Left ventricle myocardium superior (tissue), 1 donor: ENCODE measurements at places on chromosomes 11 and 22. TPM values are rescaled to one million over a fixed set of nuclear protein-coding genes. Genes with fewer than 3 reads are reported as not detected.

UBQLNL gene
- total RNA-seq = 0.17 TPM

DNA sequence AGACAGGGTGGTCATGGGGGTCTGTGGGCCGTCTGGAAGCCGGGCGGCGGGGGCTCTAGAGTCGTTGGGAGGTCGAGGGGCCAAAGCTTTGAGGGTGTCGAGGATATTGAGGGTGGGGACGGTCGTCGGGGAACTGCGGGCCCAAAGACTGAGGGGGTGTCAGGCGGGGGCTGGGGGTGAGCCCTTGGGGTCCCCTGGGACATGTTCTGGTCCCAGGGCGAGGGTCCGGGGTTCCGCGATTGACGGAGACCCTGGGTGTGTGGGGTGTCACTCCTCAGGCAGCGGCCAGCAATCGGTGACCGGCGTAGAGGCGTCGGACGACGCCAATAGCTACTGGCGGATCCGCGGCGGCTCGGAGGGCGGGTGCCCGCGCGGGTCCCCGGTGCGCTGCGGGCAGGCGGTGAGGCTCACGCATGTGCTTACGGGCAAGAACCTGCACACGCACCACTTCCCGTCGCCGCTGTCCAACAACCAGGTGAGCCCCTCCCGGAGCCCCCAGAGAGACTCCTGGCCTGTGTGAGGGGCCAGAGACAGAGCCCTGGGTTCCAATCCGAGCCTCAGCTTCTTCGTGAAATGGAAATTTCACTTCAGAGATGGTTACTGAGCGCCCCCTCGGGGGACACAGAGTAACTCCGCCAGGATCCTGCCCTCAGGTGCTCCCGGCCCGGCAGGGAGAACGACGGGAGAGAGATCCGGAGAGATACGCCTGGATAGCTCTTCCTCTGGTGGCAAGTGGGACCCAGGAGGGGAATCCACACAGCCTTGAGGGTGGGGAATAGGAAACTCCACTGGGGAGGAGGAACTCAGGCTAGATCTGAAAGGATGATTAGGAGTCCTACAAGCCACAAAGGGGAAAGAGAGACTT is 714 bp downstream of the SDF2L1 start:
- DNase-seq = no peak

DNA sequence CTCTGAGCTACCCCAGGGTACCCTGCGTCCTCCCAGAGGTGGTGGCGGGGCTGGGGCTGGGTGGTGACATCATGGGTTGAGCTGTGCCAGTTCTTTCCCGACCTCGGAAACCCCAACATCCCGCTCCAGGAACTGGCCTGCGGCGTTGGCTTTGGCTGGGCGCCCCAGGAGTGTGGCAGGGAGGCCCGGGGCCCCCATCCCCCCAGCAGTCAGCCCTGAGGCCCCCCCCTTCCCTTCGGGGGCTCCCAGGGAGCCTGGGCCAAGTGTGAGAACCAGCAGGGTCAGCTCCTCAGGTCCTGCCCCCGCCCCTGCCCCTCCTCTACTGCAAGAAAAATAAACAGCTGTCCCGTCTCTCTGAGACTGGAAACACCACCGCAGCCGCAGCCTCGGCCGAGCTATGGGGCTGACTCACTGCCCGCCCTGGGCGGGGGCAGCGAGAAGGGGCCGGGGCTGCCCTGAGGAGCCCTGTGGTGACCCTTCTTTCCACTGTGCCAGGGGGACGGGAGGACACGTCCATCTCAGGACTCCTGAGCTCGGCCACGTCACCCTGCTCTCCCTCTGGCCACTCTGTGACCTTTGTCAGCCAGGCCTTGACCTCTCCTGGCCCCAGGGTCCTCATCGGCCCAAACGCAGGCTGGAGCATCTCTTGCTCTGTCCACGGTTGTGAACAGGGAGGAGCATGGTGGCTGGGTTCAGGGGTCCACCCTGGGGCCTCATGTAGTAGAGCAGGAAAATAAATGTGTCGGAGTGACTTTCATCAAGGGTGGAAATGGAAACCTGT is 73.4 kb downstream of the WNT7B start:
- no peak for DNase-seq

DNA sequence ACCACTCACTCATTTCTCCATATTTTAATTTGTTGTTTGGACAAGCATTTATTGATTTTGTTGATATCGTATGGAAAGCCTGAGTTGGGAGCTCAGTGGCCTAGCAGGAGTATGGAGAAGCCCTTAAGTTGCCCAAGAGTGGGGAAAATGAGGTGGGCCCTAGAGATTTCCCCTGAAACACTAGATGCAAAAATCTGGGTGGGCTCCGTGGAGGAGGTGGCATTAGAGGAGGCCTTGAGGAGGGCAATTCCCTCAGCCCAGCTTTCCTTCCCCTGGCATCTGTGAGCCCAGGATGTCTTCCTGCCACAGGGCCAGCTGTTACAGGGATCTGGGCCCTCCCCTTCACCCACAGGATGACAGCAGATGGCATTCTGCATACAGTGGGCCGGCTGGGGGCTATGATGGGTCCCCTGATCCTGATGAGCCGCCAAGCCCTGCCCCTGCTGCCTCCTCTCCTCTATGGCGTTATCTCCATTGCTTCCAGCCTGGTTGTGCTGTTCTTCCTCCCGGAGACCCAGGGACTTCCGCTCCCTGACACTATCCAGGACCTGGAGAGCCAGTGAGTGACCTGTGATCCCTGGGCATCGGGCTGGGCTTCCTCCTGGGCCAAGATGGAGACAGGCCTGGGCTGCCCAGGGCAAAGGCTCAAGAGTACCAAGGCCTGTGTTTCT is 21.6 kb upstream of the SLC22A12 start:
- peak; percentile 15 for DNase-seq

- no peak for DNase-seq
These were observed 9.3 kb upstream of the MS4A15 start for GRCh38 chr11:60747359-60747873.

DNA sequence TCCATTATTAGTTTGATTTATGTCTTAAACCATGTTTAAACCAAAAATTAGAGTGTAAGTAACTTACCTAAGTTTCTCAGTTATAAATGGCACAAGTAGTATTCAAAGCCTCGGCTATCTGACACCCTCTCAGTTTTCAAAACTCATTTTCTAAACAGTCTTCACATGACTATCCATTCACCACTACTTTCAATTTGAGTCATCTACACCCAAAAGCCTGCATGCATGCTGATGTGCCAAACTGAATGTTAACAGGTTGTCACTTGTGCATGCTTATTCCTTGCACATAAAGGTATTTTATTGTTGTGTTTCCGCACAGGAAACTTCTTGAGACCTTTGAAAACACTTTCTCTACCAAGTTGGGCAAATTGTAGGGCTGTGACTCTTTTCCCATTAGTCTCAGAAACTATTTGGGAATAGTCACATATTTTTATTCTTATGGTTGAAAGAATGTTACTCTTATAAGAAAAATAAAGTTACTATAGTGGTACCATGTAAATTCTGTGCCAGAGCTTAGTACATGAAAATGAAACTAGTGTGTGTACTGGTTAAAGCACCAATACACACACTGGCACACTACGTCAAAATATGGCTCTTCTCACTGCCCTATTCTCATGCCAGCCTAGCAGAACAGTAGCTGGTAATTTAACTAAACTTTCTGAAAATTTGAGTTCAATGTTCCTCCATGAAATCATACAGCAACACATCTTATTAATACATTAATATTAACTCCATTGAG is 2.2 kb upstream of the OR51E2 start:
- DNase-seq = no peak

DNA sequence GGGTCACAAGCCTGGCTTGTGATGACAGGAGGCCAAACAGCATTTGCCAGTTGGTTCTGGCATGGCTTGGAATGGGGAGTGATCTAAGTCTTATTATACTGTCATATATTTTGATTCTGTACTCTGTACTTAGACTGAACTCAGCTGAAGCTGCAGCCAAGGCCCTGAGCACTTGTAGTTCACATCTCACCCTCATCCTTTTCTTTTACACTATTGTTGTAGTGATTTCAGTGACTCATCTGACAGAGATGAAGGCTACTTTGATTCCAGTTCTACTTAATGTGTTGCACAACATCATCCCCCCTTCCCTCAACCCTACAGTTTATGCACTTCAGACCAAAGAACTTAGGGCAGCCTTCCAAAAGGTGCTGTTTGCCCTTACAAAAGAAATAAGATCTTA is 843 bp downstream of the OR56B1 start:
- no peak for DNase-seq

GRCh38 chr11:60790726-60791125 is 5.6 kb downstream of the MS4A10 start:
- DNase-seq = peak; percentile 16

- DNase-seq = no peak
These were observed 28.1 kb downstream of the DRD4 start for GRCh38 chr11:665062-665703.
